ENCODE measurements at places on chromosomes 7 and 10. TPM values are rescaled to one million over a fixed set of nuclear protein-coding genes. Genes with fewer than 3 reads are reported as not detected.
A peak's percentile ranks its signal among the peaks of the same experiment; 100 is the strongest.

GRCh38 chr10:29618341-29619171, 16.2 kb downstream of the SVIL start:
- no peak overlapping the region for H3K4me3 ChIP-seq
- H3K4me1 ChIP-seq, result peaks cover 22% of the 10 kb centered on the region
- no peak for DNase-seq
- peak overlapping the region; percentile 22 for H3K27ac ChIP-seq
- no peaks in the 10 kb centered on the region for H3K27me3 ChIP-seq

- DNase-seq, result no peak
- H3K36me3 ChIP-seq, result no peaks in the 10 kb centered on the region
- H3K27ac ChIP-seq, result no peak overlapping the region
- H3K4me3 ChIP-seq, result no peak overlapping the region
Measured at GRCh38 chr10:126568809-126569385, 101.6 kb downstream of the C10orf90 start.

GRCh38 chr10:27620430-27621397, 116.6 kb downstream of the RAB18 start:
- H3K36me3 ChIP-seq, result no peaks in the 10 kb centered on the region
- H3K27ac ChIP-seq, result no peak overlapping the region
- no peaks in the 10 kb centered on the region for H3K4me1 ChIP-seq
- no peak for DNase-seq

GRCh38 chr10:71558991-71559390, 160.6 kb downstream of the C10orf105 start:
- peaks cover 22% of the 10 kb centered on the region for H3K27me3 ChIP-seq
- H3K27ac ChIP-seq, result no peak overlapping the region
- H3K4me1 ChIP-seq, result peaks cover 6% of the 10 kb centered on the region
- DNase-seq, result no peak
- H3K4me3 ChIP-seq, result no peak overlapping the region
- H3K36me3 ChIP-seq, result no peaks in the 10 kb centered on the region

DNA sequence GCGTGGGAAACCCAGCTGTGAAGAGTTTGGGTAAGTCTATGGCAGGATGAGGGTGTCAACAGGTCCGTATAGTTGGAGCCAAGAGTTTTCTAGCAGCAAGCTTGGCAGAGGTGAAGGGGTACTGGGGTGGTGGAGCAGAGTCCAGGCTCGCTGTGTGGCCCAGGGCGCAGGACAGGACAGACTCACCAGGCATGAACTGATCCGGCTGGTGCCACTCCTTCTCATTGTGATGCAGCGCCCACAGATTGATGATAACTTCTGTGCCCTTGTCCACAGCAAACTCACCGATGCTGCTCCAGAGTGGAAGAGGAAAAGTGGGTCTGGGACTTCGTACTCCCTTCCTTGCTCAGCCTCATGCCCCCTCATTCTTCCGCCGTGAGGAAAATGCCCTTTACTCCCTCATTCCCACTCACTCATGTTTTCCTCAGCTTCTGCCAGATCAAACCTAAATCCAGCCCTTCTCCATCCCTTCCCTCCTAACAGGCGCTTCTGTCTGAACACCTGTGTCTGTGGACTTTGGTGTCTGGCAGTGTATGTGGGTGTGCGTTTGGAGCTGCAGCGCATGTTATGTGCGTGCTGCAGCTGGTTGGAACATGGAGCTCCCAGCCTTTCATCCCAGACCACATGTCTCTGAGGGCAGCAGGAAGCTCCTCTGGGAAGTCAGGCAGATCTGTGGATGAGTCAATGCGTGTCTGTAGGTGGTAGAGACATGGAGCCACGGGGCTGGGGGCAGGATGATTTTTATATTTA, 5.7 kb downstream of the CYP17A1 start:
- no peak overlapping the region for H3K4me3 ChIP-seq
- H3K27ac ChIP-seq, result no peak overlapping the region
- DNase-seq, result no peak
- H3K27me3 ChIP-seq, result no peaks in the 10 kb centered on the region
- H3K36me3 ChIP-seq, result no peaks in the 10 kb centered on the region
- H3K4me1 ChIP-seq, result no peaks in the 10 kb centered on the region

The MYOF gene
- polyA plus RNA-seq, result not detected

The LRMDA gene
- polyA plus RNA-seq, result not detected

The CTAGE6 gene
- polyA plus RNA-seq, result not detected

The NME8 gene
- not detected for polyA plus RNA-seq

The DBF4 gene
- polyA plus RNA-seq, result 23.4 TPM

The BICC1 gene
- polyA plus RNA-seq, result not detected
